ENCODE measurements at places on chromosomes 7 and 10.

DNA sequence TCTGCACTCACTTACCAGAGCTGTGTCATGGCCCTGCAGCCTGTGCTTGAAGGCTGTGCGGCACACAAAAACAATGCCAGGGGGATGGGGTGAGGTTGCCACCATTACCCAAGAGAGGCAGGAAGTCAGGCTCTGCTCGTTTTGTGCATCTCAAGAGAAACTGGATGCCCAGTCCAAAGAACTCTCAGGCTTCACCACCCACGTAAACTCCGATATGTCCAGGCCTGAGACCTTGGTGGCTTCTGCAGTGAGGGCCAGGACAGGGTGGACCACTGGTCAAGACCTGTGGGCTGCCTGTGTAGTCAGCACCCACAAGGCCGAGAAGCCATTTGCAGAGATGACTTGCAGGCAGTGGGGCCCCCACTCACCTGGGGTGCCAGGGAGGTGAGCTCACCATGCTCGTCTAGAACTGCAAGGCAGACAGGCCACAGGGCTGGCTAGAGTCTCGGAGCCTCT is 54.7 kb upstream of the EBF3 start:
- no peak for DNase-seq

DNA sequence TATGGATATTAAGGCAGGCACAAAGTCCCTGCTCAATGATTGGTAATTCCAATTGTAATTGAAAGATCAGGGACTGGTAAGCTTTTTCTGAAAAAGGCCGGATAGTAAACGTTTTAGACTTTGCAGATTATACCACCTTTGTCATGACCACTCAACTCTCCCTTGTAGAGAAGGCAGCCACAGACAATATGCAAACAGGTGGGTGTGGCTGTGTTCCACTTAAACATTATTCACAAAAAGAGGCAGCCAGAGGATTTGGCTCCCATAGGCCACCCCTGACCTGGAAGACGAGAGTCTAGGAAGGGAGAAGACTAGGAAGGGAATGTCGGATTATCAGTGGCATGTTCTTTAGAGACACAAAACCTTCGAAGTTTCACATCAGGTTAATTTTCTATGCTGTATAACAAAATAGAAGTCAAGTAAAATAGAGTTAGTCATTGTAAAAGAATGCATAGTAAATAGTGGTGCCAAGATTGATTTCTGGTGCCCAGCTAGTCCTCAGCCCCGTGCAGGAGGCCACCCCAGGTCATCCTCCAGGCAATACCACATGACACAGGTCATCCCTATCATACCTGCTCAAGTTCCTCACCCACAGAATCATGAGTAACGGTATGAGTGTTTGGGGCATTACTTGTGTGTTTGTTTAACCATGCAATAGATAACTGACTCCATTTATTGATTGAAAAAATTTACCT is 193.8 kb downstream of the PLPP4 start:
- no peak for DNase-seq

DNA sequence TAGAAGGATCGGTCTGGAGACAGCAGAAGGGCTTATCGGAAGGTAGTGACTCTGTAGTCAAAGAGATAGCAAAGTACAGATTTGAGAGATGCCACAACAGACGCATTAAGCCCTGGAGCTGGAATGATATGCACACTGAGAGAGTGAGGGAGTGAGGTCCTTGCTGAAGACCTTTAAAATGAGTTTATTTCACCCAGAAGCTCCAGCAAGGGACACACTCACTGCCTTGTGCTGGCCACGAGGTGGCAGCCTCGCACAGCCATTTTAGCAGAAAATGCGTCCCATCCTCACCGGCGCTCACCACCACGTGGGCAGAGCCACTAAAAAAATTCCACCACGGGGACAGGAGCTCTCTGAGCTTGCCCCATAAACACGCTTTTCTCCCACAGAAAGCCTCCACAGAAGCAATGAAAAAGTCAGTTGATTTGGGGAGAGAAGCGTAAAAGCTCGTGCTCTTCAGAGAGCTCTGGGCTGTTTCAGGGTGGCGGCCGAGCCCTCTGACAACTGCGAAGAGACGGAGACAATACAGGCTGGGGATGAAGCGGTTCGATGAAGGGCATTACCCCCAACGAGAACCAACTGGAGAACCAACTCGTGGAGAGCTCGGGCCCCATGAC is 163.0 kb upstream of the KLF14 start:
- peak; percentile 64 for DNase-seq

DNA sequence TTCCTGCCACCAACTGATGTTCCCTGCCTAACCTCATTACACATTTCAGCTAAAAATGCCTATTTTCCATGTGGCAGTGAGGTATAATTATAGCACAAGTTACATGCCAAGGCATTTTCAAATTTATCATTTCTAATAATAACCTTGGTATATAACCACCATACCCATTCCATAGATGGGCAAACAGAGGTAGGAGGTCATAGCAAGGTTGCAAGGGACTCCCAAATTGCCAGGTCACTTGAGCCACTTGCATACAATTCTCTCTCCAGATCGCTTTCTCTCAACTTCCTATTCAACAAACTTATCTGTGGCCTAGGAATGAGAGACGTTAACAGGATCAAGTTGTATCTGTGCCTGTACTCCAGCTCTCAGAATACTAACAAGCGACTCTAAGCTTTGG is 108.3 kb downstream of the ATXN7L1 start:
- DNase-seq = no peak

DNA sequence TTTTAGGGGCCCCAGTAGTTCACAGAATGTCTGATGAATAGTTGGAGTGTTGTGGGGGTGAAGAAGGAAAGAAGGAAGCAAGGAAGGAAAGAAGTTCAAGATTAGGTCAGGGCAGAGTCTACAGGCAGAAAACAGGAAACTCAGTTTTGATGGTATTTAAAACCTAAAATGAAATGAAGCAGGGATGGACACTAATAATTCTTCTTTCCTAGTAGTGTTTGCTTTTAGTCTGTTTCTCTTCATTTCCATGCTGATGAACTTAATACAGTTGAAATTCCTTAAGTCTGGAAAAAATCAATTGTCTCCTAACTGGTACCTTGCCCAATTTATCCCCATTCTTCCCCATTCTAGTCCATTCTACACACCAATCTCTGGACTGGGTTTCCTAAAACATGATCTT is 59.0 kb upstream of the GSAP start:
- DNase-seq = no peak

GRCh38 chr7:25549271-25549921 is 321.1 kb upstream of the NPVF start:
- no peak for DNase-seq

- no peak for DNase-seq
Observed at GRCh38 chr10:66717231-66717981, 208.4 kb upstream of the LRRTM3 start.

DNA sequence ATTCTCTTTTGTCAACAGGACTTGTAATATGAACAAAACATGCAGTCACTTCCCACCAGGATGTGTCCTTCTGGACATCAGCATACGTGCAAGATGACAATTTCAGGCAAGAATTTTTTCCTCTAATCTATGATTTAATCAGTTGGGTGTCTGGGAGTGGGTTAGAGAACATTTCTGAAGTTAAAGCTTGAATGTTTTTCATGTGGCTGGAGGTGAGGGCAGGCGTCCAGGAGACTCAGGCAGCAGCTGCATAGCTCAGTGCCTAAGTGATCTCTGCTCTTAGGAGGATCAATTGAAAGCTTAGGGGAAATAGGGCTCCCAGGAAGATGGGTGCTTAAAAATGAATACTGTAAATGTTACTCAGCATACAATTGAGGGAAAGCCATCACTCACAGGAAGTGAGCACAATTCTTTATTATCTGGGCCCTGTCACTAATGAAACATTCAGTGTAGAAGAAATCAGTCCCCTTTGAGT is 457.6 kb upstream of the KLF6 start:
- no peak for DNase-seq

- DNase-seq = no peak
Observed at GRCh38 chr10:11234857-11235531, 217.3 kb downstream of the CELF2 start.

GRCh38 chr7:128236924-128237586 is 4.0 kb upstream of the LEP start:
- DNase-seq = peak; percentile 42

DNA sequence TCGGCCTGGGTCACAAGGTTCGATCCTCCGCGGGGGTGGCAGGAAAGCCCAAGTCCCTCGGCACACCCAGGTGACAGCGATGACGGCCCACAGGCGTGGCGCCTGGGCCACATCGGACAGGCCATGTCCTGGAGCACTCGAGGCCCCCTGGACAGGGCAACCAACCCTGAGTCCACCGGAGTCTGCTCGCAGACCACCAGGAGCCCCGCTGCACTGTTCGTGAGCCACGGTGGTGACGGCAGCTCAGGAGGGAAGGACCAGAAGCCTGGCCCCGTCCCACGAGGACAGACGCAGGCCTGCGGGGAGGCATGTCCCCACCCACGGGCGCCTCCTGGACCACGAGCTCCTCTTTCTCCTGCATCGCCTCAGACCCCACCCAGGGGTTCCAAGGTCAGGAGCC is 22.4 kb upstream of the GPR146 start:
- no peak for DNase-seq

DNA sequence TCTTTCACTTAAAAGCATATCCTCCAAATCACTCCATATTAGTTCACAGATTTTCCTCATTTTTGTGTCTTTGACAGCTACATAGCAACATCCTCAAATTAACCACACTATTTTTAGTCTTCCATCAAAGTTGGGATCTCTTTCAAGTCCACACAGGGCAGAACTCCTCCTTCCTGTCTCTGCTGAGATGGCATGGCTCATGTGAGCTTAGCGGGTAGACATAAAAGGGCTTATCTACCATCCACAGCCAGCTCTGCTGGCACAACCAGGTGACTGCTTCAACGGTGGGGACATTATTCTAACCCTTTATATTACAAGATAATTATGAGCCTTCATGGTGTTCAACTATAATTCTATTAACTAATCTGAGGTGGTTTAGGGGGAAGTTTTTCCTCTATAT is 35.5 kb downstream of the ICA1 start:
- DNase-seq = peak; percentile 93

DNA sequence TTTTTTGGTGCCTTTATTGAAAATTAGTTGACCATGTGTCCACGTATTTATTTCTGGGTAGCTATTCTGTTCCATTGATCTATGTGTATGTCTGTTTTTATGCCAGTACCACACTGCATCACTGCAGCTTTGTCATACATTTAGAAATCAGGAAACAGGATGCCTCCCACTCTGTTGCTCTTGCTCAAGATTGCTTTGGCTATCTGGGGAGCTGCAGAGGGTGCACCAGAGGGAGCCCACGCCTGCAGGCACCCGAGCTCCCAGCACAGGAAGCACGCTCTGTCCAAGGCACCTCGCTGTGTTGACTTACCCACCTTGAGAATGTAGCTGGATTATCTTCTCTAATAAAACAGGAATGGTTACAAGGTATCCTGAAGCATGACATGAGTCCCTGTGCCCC is 301.7 kb downstream of the TCERG1L start:
- DNase-seq = no peak

DNA sequence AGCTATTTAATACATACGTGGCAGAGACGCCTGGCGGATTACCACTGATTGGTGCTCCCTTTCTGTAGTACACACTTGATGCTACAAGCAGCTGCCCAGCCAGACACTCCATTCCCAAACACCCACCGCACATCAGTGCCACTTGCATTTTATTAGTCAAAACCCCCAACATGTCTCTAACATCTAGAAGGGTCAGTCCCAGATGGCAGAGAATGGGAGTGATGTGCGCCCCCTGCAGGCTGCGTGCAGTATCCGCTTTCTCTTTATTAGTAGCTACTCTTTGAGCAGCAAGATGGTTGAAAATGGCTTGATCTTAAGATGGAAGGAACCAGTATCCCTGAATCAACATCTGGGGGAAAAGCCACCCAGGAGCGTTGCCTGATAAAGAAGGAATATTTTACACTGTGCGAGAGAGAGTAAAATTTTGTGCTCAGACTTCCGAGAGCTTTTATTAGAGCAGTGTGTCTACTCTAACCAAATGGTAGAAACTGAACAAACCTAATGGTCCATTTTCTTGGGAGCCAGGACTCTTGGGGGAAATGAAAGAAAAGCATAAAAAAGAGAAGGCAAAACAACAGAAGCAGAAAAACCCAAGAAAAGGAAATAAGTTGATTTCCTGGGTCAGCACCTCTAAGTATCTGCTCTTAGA is 78.3 kb downstream of the ST8SIA6 start:
- DNase-seq = peak; percentile 32

DNA sequence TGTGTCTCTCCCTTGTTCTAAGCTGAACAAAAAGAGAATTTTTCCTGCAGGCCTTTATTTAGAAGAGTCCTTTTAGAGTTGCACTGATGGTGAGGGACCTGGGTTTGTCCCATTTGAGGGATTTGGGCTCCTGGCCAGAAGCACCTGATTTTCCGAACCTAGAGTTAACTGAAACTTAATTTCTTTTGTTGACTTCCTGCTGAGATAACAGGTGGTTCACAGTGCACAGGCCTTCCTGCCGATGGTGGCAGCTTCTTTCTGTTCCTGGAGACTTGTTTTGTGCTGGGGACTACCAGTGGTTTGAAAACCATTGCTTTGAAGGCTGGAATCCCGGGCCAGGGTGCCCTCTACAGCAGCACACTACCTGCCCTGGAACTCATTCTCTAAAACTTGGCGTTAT is 99.2 kb downstream of the SUGCT start:
- peak; percentile 1 for DNase-seq

DNA sequence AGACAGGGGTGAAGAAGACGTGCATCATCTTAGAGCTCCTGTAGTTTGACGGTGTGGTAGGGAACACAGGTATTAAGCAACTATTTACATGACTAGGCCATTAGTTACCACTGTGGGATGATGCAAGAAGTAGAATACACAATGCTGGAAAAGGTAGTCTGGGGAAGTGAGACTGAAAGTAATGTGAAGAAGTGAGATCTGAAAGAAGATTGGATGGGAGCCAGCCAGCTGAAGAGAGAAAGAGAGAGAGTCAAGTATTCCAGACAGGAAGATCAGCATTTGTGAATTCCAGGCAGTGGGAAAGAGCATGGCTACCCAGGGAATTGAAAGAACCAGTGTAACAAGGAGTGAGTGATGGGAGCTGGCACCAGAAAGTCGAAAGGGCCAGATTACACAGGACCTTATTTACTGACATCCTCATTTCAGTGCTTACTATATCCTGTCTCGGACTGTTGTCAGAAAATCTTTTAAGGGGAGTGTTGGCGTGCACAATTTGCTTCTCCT is 4.0 kb upstream of the CFAP58 start:
- no peak for DNase-seq

DNA sequence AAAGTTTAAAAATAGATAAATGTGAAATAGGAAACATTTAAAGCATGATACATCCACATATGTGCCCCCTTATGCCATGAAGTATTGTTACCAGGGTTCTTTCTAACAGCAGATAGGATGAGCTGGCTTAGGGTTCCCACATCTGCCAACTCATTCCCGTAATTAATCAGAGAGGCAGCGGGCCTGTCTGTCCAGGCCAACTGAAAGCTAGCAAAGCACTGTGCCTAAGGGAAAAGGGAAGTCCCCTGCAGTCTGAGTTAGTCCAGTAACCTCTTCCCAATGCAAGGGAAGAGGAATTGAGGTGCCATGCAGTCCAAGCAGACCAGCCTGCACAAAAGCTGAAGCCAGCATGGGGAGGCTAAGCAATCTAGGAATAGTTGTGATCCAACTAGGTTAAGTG is 18.3 kb upstream of the ZC3HAV1L start:
- no peak for DNase-seq

DNA sequence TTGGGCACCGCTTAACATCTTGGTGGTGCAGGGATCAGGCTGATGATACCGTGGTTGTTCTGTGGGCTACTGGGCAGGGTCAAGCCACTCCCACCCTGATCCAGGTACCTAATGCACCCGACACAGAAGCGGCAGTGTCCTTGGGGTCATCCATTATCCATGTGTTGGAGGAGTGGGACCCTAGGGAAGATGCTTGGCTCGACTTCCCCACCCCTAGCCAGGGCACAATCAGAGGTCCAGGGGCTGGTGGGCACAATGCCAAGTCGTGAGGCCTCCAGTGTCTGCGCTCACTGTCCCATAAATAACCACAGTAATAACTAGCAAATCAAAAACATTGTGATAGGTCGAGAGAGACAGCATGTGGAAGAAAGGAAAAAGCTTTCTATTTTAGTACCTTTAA is 37.7 kb downstream of the HTRA1 start:
- no peak for DNase-seq
